ENCODE measurements at places on chromosomes 1 and 21.

DNA sequence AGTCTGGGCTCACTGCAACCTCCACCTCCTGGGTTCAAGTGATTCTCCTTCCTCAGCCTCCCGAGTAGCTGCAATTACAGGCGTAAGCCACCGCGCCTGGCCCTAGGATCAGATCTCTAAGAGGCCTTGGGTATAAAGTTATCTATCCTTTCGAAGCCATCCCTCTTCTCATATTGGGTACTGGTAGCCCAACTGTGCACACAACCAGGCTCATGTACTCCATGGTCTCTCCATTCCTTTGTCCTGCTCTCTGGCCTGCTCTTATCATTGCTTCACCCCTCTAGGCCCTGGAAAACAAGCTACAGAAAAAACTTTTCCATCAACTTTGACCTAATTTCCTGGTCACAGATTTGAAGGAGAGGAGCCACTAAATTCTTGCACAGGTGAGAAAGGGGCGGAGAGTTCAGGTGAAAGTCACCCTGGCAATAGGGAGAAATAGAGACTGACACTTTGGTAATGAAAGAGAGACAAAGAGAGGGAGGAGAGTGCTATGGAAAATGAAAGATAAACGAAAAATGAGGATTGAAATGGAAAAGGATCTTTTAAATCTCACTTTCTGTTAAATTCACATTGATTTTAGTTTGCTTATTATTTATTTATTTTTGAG is 6.0 kb downstream of the TXNIP start:
- DNase-seq, result no peak

GRCh38 chr21:39474611-39475010 is 22.8 kb downstream of the SH3BGR start:
- DNase-seq, result no peak

- DNase-seq, result no peak
Measured at GRCh38 chr1:54298284-54299033, 98.5 kb downstream of the MRPL37 start.

DNA sequence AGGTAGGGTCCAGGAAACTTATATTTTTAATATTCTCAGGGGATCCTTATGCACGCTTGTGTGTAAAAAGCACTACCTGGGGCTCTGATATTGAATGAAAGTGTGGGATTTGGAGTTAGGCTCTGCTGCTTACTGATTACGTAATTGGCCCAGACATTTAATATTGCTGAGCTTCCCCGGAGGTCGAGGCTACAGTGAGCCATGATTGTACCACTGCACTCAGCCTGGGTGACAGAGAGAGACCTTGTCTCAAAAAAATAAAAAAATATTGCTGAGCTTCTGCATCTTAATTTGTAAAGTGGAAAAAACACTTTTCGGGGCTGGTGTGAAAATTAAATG is 62.2 kb upstream of the KIF26B start:
- DNase-seq, result no peak

DNA sequence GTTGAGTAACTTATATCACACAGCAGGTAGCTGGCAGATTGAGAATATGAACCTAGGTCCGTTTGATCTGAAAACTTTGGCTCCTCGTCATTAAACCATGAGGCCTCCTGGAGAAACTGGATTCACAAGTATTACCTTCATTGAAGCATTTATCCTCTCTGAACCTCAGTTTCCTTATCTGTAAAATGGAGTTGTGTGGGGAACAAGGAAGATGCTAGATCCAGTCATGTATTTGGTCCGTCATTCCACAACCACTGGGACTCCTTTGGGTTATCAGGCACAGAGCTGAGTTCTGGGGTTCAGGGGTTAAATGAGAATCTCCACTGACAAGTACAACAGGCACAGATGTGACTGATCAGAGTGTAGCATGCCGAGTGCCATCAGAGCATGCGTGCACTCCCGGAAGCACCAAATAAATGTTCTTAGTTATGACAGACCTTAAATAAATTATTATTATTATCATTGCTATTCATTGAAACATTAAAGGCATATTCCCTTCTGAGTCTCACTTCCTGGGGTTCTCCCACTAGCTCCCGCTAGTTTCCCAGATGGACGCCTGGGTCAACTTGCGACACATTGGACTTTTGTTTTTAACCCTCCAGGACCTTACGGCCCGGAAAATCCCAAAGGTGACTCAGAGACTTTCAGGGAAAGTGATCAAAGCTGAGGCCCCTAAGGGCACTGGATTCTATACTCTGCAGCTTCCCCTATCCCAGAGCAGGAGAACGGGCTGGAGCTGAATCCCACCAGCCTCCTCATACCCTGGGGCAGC is 130.6 kb downstream of the PLPP3 start:
- no peak for DNase-seq

GRCh38 chr1:24929398-24930259 is 447 bp downstream of the RUNX3 start:
- DNase-seq, result peak; percentile 60

- no peak for DNase-seq
Measured at GRCh38 chr1:209593747-209594146, 10.2 kb downstream of the CAMK1G start.

- DNase-seq, result no peak
Measured at GRCh38 chr1:66292305-66292704, 241.6 kb upstream of the SGIP1 start.

DNA sequence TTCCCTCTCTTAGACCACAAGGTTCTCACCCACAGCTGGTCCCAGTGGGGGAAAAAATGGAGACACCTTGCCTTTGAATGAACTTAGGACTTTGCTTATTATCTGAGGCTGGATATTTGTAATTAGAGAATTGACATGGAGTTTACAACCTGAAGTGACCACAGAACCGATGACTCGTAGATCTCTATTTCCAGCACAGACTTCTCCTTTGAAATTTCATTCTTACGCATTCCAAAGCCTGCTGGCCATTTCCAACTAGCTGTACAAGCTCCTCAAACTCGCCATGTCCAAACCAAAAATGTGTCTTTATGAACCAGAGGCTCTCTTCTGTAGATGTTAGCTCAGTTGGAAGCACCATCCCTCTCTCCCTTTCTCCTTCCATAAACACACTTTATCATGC is 12.0 kb downstream of the RAB7B start:
- no peak for DNase-seq

- DNase-seq, result no peak
Measured at GRCh38 chr21:20353351-20353750, 644.9 kb upstream of the NCAM2 start.

GRCh38 chr1:159282118-159282517 is 20.0 kb upstream of the FCER1A start:
- DNase-seq, result no peak

DNA sequence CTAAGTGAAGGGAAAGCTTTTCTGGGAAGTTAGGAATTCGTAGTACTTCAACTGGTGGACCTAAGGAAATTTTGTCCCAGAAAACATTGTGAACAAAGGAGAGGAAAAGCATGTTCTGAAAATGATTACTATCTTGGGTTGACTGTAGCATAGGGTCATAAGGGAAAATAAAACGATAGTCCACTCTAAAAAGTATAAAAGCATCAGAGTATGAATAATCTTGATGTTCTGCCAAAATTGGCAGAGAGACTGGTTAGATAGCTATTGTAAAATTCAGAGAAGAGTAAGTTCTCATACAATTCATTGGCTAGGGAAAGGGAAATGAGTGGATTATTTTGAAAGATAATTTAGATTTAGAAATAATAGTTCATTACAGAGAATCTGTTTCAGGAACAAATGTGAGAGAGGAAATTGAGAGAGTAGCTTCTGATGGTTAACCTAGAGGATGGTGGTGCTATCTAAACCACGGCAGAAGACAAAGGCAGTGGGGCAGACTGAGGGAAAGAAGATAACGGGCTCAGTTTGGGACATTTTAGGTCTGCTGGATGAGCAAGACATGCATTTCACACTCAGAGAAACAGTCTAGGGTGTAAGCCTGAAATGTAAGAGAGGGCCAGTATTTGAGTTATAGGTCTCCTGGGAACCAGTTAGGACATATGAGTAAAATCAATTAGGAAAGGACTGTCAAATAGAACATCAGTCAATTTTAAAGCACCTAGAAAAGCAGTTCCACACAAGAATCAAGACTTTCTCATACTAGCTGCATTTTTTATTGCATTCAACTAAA is 799.3 kb upstream of the CXADR start:
- DNase-seq, result no peak

GRCh38 chr1:1187938-1188337 is 14.3 kb downstream of the TTLL10 start:
- DNase-seq, result no peak

DNA sequence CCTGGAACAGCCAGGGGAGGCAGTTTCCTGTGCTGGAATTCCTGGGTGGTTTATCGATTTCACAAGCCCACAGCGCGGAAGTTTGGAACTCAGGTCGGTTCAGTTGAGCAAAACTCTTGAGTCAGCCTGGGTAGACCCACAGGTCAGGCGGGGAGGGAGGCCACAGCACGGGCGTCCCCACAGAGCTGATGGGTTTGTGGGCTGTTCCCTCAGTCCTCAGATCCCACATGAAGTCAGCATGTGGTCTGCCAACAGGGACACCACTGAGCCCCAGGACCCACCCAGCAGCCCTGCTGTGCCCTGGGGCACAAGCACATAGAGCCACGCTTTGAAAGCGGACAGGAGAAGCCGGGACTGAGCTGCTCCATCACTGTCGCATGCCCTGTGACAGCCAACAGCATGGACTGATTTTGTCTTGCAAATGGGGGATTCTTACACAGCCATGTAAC is 17.4 kb downstream of the BMP8A start:
- DNase-seq, result peak; percentile 16

DNA sequence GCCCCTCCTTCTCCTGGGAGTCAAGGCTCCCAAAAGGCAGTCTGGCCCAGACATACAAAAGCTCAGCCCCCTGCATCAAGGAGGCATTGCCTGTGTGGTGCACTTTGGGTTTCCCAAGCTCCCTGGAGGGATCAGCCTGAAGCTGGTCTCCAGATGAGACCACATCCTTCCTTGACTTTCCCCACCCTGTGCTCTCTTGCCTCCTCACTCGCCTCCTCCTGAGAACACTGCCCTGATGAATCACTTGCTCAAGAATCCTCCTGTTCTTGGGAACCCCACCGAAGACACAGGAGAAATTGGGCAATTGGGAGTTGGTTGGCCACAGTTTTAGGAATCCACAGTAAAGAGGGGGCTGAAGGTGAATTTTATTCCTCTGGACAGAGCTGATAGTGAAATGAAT is 34.8 kb upstream of the LYST start:
- DNase-seq, result no peak

DNA sequence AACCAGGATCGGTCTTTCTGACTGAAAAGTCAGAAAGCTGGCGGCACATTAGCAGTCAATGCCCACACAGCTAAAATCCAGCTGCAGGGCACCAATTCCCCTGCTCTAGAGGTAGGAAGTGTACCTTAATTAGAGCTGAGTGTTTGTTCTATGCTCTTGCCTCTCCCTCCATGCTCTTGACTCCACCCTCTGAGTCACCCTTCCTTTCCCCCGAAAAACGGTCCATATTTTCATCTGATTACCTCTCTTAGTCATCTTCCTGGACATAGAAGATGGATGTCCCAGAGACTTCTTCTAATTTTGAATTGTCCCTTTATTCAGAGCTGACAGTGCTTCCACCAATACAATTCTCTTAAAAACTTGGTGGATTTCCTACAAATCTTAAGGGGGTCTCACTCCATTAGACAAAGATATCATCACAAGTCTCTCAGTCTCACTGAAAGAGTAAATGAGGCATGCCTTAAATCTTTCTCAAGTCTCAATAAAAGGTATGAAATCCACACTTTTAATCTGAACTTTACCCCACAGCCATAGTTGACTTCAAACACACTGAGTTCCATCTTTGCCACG is 44.1 kb upstream of the SLC19A1 start:
- DNase-seq, result no peak

GRCh38 chr1:151501474-151501873 is 9.7 kb upstream of the CGN start:
- DNase-seq, result no peak

DNA sequence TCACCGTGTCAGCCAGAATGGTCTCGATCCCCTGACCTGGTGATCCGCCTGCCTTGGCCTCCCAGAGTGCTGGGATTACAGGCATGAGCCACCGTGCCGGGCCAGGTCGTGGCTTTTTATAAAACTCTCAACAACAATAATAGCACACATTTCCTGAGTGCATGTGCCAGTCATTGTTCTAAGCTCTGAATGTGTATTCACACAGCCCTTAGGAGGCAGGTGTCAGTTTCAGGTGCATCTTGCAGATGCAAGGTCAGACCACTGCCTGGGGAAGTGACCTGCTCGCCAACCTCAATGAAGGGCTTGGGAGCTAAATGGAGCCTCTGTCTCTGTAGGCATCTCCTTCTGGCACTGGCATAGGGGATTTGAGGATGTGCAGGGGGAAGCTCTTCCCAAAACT is 1.6 kb upstream of the LEFTY2 start:
- no peak for DNase-seq
